ENCODE measurements at places on chromosomes 12 and 14. TPM values are rescaled to one million over a fixed set of nuclear protein-coding genes. Genes with fewer than 3 reads are reported as not detected.
A peak's percentile ranks its signal among the peaks of the same experiment; 100 is the strongest.

The KRT6C gene
- total RNA-seq: not detected

DNA sequence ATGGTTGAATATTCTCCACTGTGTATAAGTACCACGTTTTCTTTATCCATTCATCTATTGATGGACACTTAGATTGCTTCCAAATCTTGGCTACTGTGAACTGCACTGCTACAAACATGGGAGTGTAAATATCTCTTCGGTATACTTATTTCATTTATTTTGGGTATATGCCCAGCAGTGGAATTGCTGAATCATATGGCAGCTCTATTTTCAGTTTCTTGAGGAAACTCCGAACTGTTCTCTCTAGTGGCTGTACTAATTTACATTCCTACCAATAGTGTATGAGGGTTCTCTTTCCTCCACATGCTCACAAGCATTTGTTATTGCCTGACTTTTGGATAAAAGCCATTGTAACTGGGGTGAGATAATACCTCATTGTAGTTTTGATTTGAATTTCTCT, 623.1 kb upstream of the LRFN5 start:
- no peak for DNase-seq

The TMTC1 gene
- total RNA-seq: 4.4 TPM

GRCh38 chr12:4870423-4870822, 39.3 kb upstream of the KCNA1 start:
- DNase-seq: no peak

- DNase-seq: no peak
Observed at GRCh38 chr14:54704768-54705167, 137.8 kb downstream of the SAMD4A start.

DNA sequence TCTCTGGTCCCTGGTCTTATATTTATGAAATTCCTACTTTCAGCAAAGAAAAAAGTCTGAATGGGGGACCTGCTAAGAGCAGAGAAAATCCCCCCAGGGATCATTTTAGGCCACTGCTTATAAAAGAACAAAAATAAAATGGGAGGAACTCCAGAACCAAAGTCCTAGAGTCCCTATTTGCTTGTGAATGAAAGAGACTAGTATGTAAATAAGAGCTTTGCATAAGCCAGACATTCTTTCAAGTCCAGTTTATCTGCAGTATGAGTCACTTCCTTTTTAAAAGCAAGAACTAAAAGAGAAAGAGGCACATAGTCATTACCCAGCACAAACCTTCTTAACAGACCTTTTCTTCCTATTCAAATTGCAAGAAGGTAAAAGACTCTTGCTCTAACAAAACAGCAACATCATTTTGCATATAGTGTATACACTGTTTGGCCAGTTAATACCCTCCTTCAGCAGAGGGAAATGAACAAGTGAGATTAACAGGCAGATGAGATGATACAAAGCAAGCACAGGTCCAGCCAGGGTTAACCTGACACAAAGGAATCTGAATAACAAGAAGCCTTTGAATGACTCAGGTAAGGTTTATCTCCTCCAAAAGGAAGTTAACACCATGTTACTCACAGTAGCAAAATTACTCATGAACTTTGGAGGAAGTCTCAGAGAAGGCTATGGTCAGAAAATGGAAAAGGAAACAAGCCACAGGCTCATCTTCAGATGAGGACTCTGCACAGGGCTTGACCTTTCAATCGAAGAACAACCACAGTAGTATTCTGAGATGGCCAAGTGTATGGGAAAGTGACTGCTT, 87.3 kb downstream of the PHLDA1 start:
- peak; percentile 91 for DNase-seq

- DNase-seq: no peak
Observed at GRCh38 chr14:93955850-93956481, 20.4 kb downstream of the ASB2 start.
